ENCODE measurements at places on chromosomes 12 and 14.

DNA sequence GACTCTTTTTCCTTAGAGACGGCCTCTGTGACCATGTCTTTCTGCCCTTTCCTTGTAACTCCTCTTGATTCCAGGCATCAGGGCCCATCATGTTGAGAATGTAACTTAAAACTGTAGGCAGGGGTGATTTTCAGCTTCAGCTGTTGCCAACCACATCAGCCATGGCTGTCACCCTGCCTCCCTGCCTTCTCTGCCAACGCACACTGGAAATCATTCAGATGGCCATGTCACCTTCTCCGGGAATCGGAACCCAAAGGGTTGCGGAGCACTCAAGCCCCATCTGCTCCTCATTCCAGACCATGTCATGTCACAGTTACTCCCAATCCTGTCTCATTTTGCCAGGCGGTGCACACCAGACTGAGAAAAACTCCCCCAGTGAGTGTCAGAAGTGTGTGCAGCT is 72.1 kb downstream of the EMP1 start:
- no peak for DNase-seq

GRCh38 chr14:82725213-82725612 is 1191.6 kb upstream of the SEL1L start:
- DNase-seq = no peak

DNA sequence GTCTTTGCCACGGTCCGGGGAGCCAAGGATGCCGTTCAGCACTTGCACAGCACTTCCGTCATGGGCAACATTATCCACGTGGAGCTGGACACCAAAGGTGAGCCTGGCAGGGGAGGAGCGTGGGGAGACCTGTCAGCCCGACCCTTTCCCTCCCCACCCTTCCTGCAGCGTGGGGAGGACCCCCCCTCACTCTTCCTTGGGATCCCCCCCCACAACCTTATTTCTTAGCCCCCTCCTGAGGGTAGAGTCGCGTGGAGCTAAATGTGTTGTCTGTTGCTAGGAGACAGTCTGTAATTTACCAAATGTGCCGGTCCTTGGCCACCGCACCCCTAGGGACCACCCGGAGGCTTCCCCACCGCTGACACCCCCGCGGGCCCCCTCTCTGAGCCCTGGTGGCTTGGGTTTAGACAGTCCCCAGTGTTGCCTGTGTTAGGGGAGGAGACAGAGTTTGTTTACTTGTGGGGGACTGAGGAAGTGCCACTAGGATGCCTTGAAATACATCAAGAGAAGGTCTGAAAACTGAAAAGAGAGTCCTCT is 2.3 kb downstream of the SETD1B start:
- no peak for DNase-seq

- DNase-seq = no peak
Observed at GRCh38 chr14:93804654-93805053, 16.4 kb upstream of the PRIMA1 start.

GRCh38 chr14:77253333-77254190 is 17.4 kb downstream of the NGB start:
- DNase-seq = no peak

- DNase-seq = no peak
Observed at GRCh38 chr14:55957950-55958349, 160.3 kb upstream of the PELI2 start.

- no peak for DNase-seq
Observed at GRCh38 chr14:22304326-22304725, 284.7 kb downstream of the DAD1 start.

- DNase-seq = no peak
Observed at GRCh38 chr14:46322730-46323403, 328.7 kb downstream of the RPL10L start.

DNA sequence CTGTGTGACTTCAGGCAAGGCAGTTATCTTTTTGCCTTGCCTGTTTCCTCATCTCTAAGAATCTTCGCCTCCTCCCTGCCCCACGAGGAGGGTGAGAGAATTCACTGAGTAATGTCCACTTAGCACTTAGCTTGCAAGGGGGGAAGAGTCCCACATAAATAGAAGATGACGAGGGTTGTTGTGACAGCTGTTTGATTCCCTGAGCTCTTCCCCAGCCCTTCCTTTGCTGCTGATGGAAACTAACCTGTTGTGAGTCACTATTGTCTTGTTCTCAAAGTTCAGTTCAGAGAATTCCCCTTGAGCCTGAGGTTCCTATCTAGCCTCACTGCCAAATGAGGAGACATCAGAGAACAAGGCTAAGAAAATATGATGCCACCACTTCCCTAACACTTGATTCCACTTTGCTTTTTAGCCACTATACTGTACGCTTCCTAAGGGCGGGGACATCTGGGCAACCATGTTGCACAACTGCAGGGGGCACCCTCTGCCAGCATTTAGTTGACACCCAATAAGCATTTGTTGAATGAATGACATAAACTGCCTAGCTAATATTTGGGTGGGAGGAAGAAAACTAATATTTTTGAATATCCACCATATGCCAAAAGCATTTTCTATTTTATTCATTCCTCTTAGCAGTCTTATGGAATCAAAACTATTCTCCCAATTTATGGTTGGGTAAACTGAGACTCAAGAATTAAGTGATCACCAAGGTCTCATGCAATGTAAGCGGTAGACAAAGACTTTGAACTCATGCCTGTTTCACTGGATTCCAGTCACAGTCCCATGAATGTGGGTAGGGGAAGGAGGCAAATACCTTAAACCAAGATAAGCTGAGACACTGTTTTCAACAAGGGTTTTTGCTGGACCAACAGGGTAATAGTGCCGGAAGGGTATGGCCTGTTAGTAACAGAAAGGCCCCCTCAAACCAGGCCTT is 77.6 kb downstream of the ZFP36L1 start:
- no peak for DNase-seq

- no peak for DNase-seq
Observed at GRCh38 chr14:42224053-42224888, 617.6 kb downstream of the LRFN5 start.

DNA sequence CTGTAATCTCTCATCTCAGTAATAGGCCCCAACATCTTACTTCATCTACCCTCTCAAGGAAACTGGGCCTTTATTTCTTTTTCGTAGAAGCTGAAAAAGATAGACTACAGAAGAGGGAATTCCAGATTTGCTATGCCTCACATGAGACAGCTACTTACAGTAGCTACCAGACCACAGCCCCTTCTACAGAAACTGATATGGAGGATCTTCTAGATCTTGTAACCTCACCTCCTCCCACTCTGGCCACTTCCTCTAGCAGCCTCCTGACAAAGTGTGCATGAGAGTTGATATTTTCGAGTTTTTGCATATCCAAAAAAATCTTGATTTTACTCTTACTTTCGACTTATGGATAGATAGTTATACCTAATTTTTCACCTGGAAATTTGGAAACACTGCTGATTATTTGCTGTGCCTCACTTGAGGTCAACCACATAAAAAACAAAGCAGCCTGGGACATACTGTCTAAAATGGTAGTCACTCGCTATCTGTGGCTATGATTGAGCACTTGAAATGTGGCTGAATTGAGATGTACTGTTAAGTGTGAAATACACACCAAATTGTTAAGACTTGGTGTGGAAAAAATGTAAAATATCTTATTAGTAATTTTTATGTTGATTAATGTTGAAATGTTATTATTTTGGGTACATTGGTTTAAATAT is 86.3 kb upstream of the NID2 start:
- DNase-seq = no peak

DNA sequence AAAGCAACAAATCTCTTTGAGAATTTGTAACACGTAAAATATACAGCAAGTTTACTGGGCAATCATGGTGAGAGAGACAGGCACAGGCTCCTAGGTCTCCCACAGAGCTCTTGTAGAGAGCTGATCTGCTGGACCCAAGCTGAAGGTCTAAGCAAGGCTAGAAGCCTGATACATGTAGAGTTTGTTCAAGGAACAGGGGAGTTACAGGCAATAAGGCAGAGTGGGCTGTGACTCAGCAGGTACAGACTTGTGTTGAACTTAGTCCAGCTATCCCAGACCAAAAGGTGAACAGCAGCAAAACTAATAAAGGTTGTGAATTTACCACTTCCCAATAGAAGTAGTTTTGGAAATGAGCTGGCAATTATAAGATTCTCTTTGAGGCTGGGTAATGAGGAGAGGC is 273.6 kb downstream of the GRIN2B start:
- no peak for DNase-seq

DNA sequence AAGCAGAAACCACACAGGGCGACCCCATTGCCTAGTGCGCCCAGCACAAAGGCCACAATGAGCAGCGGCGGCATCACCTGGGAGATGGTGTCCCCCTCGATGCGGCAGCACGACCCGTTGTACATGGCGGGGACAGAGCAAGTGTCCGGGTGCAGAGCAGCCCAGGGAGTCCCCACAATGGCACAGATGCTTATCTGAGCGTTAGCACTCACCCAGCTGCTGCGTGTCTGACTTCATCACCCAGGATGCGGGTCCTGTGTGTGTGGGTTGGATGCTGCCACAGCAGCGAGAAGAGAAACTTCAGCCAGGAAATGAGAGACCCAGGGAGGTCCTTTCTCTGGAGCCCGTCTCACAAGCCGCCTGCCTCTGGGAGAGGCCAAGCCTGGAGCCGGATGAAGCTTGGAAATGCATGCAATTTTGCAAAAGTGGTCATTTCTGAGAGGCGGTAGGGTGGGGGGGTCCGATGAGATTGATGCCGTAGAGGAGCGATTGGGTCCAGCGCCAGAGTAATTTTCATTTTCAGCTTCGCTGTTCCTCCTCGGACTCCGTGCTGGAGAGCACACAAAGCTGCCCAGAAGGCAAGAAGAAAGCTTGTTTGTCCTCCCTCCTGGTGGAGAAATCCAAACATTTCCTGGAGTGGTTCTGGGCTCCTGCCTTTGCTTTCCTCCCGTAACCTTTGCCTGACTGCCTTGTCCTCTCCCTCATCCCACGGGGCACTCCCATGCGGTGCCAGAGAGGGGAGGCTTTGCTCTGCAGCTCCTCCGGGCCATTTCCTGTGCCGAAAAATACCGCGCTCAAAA is at the start of gene HCAR1:
TSS of gene HCAR1 (minus strand) at position 630 of the 800 bp plus-strand sequence. CDS start at position 125, 505 bp downstream.
- peak; percentile 27 for DNase-seq

- DNase-seq = no peak
Observed at GRCh38 chr12:77438644-77439043, 373.3 kb upstream of the E2F7 start.

GRCh38 chr14:81275305-81276072 is 54.7 kb upstream of the GTF2A1 start:
- no peak for DNase-seq

DNA sequence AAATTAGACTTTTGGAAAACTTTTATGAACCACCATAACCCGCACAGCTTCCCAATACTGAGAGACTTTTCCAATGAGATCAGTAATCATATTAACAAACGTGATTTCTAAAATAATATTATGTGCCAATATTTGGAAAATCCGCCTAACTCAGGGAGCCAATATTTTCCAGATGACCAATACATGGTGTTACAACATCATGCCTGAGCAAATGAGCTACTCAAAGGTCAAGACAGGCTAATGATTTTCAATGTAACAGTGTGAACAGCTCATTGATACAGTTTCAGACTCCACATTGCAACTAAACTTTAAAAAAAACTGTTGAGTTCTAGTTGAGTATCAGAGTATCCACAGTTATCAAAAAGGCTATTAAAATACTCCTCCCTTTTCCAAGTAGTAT is 46.8 kb downstream of the RNF34 start:
- DNase-seq = no peak

- no peak for DNase-seq
Observed at GRCh38 chr14:58899317-58899713, 261.6 kb downstream of the DACT1 start.

GRCh38 chr12:27968972-27969623 is 3.4 kb downstream of the PTHLH start:
- no peak for DNase-seq

- DNase-seq = no peak
Observed at GRCh38 chr12:123989168-123989567, 16.2 kb downstream of the ZNF664 start.

DNA sequence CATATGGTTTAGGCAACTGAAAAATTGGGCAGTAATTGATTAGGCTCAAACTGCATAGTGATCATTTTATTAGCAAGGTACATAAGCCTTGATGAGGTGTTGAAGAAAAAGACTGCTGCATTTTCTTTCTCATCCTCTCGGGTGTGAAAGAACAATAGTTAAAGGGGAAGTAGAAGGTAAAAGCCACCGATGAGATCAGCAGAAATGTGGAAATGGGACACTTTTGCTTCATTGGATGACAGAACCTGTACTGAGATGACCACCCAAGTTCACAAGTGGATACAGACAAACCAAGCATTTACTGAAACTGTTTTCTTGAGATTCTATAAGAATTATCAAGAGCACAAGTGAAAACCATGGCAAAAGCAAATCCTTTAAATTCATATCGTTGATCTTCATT is 184.0 kb downstream of the TMX1 start:
- DNase-seq = no peak

GRCh38 chr12:22406627-22407026 is 72.1 kb upstream of the ST8SIA1 start:
- DNase-seq = no peak

GRCh38 chr14:101721951-101722661 is 39.4 kb upstream of the PPP2R5C start:
- peak; percentile 49 for DNase-seq

DNA sequence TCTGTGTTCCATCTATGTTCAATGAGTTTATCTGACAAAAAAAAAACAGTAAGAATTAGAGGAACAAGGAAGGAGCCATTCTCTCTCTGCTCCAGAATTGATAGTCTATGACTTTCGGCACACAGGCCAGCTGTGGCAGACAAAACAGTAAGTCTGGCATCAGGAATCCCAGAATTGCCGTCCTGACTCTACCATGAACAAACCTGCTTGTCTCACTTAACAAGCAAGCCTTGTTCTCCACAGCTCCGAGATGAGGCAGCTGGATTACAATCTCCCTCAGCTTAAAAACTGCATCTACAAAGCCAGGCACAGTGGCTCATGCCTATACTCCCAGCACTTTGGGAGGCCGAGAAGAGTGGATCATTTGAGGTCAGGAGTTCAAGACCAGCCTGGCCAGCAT is 153.6 kb upstream of the TMCC3 start:
- DNase-seq = no peak

DNA sequence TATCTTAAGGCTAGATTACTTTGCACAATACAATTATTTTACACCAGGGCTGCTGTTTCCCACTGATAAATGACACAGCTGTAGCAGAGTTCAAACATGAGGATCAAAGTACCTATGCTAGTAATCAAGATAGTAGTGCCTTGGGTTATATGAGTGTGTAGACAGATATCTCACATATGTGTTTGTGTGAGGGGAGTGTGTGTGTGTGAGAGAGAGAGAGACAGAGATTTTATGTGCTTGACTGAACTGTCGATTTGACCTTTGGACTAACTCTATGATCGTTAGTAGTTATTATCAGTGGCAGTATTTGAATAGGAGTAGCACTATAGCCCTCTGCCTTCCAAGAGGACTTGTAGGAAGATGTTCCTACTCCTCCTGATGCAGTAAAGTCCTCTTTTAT is 15.5 kb downstream of the PLEKHA5 start:
- no peak for DNase-seq

GRCh38 chr12:124622331-124622730 is 54.9 kb upstream of the NCOR2 start:
- no peak for DNase-seq

GRCh38 chr14:94451826-94452225 is 774 bp downstream of the SERPINA11 start:
- no peak for DNase-seq
